Astrocyte (in vitro differentiated cells and primary cell): ENCODE measurements at places on chromosomes 7 and 10.

DNA sequence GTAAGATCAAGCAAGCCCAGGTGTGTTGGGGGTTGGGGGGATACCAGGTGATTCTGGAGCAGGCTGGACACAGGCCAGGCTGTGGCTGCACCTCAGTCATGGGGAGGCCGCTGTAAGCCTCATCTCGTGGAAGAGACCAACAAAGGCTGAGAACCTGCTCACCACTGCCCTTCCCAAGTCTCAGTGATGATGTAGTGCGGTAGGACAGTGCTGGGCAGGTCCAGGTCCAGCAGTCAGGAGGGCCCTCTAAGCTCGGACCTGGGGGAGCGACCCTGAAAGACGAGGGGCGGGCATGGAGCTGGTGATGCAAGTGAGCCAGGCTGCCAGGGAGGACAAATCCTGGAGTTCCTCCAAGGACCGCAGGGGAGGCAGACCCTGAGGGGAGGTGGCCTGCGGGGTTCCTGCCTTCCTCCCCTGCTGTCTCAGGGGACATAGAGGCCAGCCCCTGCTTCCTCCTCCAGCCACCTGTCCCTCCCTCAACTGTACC, 3.3 kb upstream of the PWWP2B start:
- DNase-seq, result no peak

GRCh38 chr7:155011086-155011485, 8.2 kb upstream of the PAXIP1 start:
- no peak for DNase-seq

- peak; percentile 81 for DNase-seq
Measured at GRCh38 chr7:107711301-107711700, 32.6 kb upstream of the CBLL1 start.

- peak; percentile 77 for DNase-seq
Measured at GRCh38 chr7:141649865-141650634, 51.9 kb downstream of the DENND11 start.

DNA sequence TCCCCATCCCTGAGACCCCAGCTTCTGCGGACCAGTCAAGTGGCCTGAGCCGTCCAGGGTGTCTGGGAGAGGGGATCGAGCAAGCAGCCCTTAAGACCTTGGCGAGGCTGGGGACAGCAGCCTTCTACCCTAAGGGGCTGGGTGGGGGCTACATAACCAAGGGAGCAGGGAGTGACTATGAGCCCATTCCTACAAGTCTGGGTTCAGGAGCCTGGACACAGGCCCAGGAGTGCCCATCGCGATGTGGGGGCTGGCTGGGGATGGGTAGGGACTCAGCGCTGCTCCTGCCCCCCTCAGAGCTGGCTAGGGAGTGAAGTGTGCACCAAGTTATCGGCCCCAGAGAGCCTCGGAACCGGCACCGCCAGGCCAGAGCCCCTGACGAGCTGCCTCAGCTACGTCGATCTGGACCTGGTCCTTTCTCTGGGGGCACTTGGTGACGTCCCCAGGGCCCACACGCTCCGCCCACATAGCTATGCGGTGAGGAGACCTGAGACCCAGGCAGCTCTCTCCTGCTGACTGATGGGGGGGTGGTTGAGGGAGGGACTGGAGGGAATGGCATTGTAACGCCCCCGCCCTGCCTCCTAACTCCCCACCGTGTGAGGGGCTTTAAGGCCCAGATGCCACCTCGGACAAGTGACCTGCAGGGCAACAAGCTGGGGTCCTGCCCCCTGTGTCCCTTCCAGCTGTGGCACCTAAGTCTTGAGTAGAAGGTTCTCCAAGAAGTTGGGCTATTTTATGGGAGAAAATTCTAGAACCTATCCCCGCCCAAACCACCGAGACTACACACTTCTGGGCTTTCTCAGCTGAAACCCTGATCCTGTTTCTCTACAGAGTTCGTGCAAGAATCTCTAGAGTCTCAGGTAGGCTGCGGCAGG, 2.5 kb downstream of the SAP25 start:
- no peak for DNase-seq

DNA sequence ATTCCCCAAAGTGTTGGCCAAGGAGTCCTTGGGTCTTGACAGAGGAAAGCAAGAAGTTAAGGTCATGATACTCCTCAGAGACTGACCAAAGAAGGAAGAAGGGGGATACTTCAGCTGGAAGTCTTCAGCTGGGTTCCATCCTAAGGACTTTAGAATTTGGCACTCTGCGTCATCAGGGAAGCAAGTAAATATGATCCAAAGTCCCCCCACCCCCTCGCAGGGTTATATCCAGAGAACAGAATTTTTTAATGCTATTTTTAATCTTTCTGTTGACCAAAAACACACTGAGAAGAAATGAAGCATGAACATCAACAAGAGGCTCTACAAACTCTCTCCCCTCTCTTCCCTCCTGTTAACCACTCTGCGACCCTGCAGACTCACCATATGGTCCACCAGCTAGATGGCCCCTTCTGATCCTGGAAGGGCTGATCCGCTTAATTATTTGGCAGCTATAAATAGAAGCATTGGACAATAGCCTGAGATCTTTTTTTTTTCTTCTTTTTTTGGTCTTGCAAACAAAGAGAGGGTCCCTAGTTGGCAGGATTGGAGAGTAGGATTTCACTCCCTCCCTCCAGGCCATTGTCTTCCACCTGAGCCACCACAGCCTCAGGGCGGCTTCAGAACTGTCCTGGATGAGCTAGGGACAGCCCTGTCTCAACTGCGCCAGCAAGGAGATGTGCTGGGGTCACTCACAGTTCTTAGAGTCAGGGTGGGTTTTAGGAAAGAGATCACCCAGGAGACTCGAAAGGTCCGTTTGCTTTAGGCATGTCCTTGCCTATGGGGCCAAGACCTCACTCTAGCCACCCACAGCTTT, 196.0 kb downstream of the KCNMA1 start:
- DNase-seq, result no peak

- DNase-seq, result no peak
Measured at GRCh38 chr7:149682038-149682437, 91.3 kb downstream of the ZNF467 start.

- no peak for DNase-seq
Measured at GRCh38 chr7:37467002-37467401, 18.3 kb upstream of the ELMO1 start.

GRCh38 chr7:681551-682307, 44.8 kb upstream of the DNAAF5 start:
- no peak for DNase-seq

DNA sequence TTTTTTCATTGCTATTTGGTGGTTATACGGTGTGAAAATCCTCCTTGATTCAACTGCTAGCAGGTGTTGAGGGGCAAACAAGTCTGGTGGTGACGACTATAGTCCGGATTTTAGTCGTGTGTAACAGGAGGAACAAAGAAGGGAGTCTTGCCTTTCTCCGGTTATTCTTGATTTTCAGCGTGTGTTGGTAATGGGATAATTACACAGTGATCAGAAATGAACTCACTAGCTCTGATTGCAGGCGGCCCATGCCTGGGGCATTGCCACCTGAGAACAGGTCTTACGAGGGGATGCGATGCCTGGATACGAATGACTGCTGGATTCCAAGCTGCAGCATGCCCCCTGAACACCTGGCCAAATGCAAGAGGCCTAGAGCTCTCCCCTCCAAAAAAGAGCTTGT, 72.8 kb downstream of the CAMK1D start:
- no peak for DNase-seq

- DNase-seq, result peak; percentile 56
Measured at GRCh38 chr10:34938399-34938670, 123.2 kb upstream of the PARD3 start.

DNA sequence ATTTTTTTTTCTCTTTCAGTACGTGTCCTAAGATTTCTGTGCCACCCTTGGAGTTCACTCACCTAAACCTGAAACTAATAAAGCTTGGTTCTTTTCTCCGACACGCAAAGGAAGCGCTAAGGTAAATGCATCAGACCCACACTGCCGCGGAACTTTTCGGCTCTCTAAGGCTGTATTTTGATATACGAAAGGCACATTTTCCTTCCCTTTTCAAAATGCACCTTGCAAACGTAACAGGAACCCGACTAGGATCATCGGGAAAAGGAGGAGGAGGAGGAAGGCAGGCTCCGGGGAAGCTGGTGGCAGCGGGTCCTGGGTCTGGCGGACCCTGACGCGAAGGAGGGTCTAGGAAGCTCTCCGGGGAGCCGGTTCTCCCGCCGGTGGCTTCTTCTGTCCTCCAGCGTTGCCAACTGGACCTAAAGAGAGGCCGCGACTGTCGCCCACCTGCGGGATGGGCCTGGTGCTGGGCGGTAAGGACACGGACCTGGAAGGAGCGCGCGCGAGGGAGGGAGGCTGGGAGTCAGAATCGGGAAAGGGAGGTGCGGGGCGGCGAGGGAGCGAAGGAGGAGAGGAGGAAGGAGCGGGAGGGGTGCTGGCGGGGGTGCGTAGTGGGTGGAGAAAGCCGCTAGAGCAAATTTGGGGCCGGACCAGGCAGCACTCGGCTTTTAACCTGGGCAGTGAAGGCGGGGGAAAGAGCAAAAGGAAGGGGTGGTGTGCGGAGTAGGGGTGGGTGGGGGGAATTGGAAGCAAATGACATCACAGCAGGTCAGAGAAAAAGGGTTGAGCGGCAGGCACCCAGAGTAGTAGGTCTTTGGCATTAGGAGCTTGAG, at the start of gene CFTR:
CFTR (plus strand) TSS at position 801 of the 830 bp plus-strand sequence. CDS start 70 bp downstream, outside the sequence.
- no peak for DNase-seq

GRCh38 chr7:54738737-54739136, 20.3 kb downstream of the SEC61G start:
- DNase-seq, result no peak

GRCh38 chr7:35491233-35491632, 203.7 kb downstream of the HERPUD2 start:
- no peak for DNase-seq

GRCh38 chr10:49394933-49395740, 752 bp downstream of the DRGX start:
- no peak for DNase-seq

GRCh38 chr10:30770816-30771215, 141.3 kb upstream of the LYZL2 start:
- DNase-seq, result no peak

DNA sequence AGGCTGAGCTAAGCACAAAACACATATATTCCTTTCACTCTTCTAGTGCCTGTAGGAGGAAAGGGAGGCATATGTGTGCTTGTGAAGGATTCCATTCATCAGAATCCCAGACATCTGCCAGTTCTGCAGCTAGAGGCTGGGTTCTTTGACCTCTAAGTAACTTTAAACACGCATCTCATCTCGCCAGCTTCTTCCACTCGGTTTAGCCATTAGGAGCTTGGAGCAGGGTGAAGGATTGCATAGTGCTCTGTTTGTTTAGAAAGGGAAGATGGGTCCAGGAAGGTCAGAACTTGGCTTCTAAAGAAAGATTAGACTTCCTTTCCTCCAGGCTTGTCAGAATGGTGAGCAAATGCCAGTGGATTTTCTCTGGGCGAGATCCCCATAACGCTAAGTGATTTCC, 43.6 kb downstream of the HK1 start:
- DNase-seq, result no peak

DNA sequence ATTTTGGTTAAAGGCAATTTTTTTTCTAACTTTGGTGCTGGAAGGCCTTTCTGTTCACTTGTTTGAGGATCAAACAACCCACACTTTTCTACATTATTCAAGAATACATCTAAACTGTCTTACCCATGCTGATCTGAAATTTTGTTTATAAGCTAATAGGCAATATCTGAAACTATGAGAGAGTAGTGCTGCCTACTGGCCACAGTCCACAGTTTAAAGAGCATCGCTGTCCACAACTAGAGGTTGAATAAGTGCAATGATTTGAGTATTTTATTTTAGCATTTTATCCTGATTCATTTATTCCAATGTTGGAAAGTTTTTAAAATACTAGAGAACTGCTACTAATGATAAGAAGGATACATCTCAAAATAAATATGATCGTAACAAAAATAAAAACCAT, 306.9 kb downstream of the ELMO1 start:
- DNase-seq, result no peak

DNA sequence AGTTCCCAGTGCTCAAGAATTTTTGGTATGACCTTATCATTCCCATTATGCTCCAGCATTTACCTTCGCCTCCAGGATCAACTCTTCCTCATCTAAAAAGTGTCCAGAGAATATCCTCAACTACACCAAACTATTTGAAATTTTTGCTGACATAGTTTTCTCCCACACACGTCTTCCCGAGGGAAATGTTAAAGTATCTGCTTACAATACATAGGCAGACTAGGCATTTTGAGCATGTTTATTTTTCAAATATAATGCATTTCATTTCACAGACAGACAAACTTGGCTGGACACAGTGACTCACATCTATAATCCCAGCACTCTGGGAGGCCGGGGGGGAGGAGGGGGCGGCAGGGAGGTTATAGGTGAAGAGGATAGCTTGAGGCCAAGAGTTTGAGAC, 177.1 kb upstream of the TRIM24 start:
- no peak for DNase-seq

DNA sequence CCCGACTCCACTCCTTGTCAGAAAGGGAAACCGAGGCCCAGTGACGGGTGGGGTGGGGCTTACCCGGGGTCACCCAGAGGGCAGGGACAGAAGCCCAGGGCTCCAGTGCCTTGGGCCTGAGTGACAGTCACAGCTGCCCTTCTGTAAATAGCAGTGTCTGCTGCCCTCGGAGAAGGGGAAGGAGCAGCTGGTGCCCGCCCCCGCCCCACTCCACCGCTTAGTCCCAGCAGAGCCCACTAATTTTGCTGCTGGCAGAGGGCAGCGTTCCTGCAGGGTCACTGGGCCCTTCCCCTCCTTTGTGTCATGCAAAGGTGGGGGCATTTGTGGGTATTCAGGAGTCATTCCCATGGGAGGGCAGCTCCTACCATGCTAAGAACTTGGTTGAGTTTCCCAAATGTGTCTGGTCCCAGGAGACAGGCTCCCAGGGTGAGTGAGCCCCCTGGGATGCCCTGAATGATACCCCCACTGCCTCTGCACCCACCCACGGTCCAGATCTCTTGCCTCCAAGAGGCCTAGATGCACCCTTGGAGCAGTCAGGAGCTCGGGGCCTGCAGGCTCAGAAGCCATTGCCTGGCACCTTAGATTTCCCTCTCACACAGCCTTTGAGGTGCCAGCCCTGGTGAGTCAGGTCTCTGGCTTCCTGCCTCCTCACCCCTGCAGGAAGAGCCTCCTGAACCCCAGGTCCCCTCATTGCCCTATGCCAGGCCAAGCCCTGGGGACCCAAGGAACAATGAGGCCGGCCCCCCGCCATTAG, 17.2 kb downstream of the SH2B2 start:
- no peak for DNase-seq

DNA sequence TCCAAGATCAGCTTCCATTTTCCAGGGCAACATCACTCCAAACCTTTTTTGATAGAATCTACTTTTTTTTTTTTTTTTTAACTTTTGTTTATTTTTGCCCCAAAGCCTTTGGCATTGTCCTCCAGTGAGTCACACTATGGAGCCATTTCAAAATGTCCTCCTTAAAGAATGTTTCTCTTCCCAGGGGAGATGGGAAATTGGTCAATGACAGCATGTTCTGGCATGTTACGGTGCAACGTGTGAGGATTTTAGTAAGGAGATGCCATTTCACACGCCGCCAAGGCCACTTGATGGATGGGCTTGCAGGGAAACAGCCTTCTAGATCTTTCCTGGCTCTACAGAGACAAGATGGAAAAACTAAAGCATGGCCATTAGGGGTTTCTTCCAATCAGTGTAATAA, 30.7 kb upstream of the TRIL start:
- peak; percentile 98 for DNase-seq

DNA sequence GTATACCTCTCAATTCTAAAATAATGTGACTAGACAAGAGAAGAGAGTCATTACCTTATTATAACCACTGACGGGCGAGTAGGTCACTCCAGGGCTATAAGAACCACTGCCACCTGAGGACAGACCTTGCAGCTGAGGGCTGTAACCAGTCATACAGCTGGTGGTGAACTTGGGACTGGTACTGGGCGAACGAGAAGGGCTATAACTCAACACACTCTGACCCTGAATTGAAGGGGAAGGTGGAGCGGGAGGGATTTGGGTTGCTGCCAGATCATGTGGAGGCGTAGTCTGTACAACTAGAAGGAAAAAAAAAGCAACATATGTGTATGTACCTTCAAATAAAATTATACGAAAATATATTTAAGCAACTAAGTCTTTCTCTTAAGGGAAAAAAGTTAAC, 3.4 kb downstream of the TMEM209 start:
- no peak for DNase-seq
